ENCODE measurements at places on chromosomes 6 and 20.

DNA sequence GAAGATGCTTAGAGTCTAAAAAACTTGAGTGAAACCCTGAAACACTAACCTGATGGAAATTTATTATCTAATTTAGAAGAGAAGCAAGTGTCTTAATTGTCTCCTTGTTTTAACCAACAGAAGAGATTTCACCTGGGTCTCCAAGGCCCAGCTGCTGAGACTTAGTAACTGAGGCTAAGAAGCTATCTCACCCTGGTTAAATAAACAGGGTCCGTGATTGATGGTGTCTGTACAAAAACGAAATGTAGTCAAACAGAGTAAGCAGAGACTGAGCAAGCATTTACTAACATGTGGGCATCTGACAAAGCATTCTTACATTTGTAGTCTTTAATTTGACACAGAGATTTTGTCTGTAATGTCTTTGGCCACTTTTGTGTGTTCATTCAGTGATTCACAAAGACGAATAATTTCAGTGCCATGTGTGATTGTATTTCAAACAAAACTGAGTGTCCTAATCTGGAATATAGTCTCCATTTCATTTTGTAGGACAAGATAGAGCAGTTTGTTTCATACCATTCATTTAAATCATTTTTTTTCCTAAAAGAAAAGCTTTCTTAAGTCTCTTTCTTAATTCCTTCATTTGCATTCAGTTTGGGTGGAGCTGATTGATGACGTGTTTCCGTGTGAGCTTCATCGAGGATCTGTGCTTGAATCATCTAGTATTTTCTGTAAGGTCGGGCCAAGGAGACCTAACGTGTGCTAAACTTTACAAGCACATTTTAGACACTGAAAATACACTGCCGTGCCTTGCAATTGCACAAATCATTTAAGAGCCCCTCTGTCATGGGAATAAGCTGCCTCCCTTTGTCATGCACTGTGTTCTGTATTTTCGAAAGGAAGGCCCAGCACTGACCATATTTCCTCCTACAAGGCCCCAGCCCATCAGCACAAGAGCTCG, 170.6 kb upstream of the QKI start:
- no peaks in the 10 kb centered on the region for H3K36me3 ChIP-seq
- H3K4me3 ChIP-seq = no peak overlapping the region
- no peaks in the 10 kb centered on the region for H3K27me3 ChIP-seq
- no peaks in the 10 kb centered on the region for H3K4me1 ChIP-seq
- H3K27ac ChIP-seq = no peak overlapping the region
- no peak for DNase-seq

GRCh38 chr6:138013959-138014358, 93.3 kb downstream of the PERP start:
- no peak overlapping the region for H3K4me3 ChIP-seq
- no peaks in the 10 kb centered on the region for H3K36me3 ChIP-seq
- DNase-seq = no peak
- no peak overlapping the region for H3K27ac ChIP-seq

GRCh38 chr6:98787435-98787834, 46.9 kb upstream of the POU3F2 start:
- H3K27me3 ChIP-seq = no peaks in the 10 kb centered on the region
- H3K36me3 ChIP-seq = no peaks in the 10 kb centered on the region
- H3K4me3 ChIP-seq = no peak overlapping the region
- no peaks in the 10 kb centered on the region for H3K4me1 ChIP-seq
- H3K27ac ChIP-seq = no peak overlapping the region

- H3K4me3 ChIP-seq = no peak overlapping the region
- H3K27ac ChIP-seq = no peak overlapping the region
- no peaks in the 10 kb centered on the region for H3K27me3 ChIP-seq
- no peaks in the 10 kb centered on the region for H3K4me1 ChIP-seq
- no peak for DNase-seq
- no peaks in the 10 kb centered on the region for H3K36me3 ChIP-seq
These were observed 614.5 kb upstream of the FLRT3 start for GRCh38 chr20:14951707-14952418.

- H3K27me3 ChIP-seq = no peaks in the 10 kb centered on the region
- H3K27ac ChIP-seq = no peak overlapping the region
- no peaks in the 10 kb centered on the region for H3K4me1 ChIP-seq
- H3K36me3 ChIP-seq = no peaks in the 10 kb centered on the region
These were observed 106.3 kb downstream of the RNF144B start for GRCh38 chr6:18493382-18493891.

- H3K27ac ChIP-seq = no peak overlapping the region
- H3K36me3 ChIP-seq = no peaks in the 10 kb centered on the region
- DNase-seq = no peak
- peaks cover 8% of the 10 kb centered on the region for H3K4me1 ChIP-seq
These were observed 30.8 kb downstream of the CD164 start for GRCh38 chr6:109351231-109352130.

GRCh38 chr6:21987501-21987957, 309.3 kb downstream of the PRL start:
- H3K27ac ChIP-seq = peak overlapping the region; percentile 33
- no peaks in the 10 kb centered on the region for H3K4me1 ChIP-seq
- no peaks in the 10 kb centered on the region for H3K36me3 ChIP-seq
- DNase-seq = peak; percentile 54

- no peak for DNase-seq
- H3K36me3 ChIP-seq = no peaks in the 10 kb centered on the region
- H3K4me1 ChIP-seq = no peaks in the 10 kb centered on the region
- H3K27ac ChIP-seq = no peak overlapping the region
- no peak overlapping the region for H3K4me3 ChIP-seq
These were observed 1308.0 kb downstream of the EPHA7 start for GRCh38 chr6:92111386-92111785.

GRCh38 chr6:64507661-64508060, 872.1 kb downstream of the PHF3 start:
- H3K4me1 ChIP-seq = no peaks in the 10 kb centered on the region
- H3K27me3 ChIP-seq = no peaks in the 10 kb centered on the region
- H3K27ac ChIP-seq = no peak overlapping the region
- no peaks in the 10 kb centered on the region for H3K36me3 ChIP-seq

DNA sequence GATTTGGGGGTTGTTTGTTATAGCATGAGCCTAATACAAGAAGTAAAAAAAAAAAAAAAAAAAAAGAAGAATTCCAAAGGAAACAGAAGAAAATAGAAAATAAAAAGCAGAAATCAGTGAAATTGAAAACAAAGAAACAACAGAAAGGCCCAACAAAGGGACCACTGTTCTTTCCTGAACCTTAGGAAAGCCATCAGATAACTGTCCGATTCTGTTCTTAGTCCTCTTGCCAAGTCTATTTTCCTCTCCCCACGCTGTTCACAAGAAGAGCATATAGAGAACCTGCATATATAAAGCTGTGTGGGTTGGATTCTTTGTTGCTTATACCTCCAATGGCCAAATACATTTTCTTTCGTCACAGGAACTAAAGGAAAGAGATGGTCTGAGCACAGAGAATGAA, 38.0 kb upstream of the IPCEF1 start:
- no peak for DNase-seq
- no peaks in the 10 kb centered on the region for H3K4me1 ChIP-seq
- no peaks in the 10 kb centered on the region for H3K36me3 ChIP-seq
- no peak overlapping the region for H3K4me3 ChIP-seq
- H3K27me3 ChIP-seq = no peaks in the 10 kb centered on the region

DNA sequence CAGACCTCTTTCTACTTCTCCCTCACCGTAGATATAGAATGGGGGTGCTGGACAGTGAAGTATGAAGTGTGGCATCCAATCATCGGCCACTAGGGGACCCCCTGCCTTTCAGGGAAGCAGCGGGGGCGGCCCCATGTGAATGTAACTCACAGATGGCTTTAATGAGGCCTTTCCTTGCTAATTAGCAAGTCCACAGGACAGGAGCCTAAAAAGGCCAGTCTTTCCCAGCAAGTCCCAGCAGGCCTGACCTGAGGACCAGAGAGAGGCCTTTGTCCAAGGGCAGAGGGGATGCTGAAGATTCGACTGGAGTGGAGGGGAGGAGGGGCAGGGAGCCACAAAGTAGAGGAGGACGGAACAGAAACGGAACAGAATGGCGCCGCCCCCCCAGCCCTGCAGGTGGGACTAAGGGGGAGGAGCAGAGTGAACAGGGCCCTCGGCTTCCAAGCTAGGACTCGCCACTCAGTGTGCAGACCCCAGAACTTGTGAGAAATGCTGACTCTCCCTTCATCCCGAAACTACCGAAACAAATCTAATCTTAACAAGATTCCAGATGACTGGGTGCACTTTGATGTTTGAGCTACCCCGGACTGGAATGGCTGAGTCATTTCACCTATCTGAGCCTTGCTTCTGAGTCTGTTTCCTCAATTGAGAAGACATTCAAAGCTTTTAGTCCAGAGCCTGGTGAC, 5.8 kb downstream of the C6orf132 start:
- H3K36me3 ChIP-seq = no peaks in the 10 kb centered on the region
- no peak for DNase-seq
- H3K27me3 ChIP-seq = no peaks in the 10 kb centered on the region
- H3K4me1 ChIP-seq = no peaks in the 10 kb centered on the region

- peak within 1 kb of the TSS; percentile 63 for H3K4me3 ChIP-seq
- H3K27me3 ChIP-seq = no peaks in the 10 kb centered on the region
- H3K36me3 ChIP-seq = no peaks in the 10 kb centered on the region
- H3K4me1 ChIP-seq = peaks cover 2% of the 10 kb centered on the region
These were observed at the start of gene NHLRC1 for GRCh38 chr6:18122128-18123093. Gene NHLRC1, minus strand, starts transcription at chr6:18122677. Its CDS starts 71 bp downstream, at chr6:18122606.

DNA sequence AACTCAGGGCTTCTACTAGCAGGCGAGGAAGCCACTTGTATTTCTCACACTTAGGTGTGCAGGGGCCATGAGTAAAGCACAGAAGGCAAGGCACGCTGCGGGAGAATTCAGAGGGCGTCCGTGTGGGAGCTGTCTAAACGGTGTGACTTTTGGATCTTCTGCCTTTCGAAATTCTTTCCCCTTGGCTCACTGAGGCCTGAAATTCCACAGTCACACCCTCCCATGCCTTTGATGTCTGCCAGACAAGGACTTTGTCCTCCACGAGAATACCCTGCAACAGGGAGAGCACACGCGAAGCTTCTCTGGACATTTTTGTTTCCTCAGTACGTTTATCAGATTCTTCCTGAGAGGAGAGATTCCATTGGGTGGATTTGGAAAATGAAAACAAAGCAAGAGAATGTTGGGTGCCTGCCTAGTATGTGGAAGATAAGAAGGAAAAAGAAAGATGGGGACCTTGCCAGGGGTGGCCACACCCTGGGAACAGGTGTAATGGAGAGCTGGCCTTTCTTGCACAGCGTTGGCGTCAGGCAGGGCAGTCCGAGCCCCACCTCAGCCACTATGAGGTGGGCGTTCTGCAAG, 235.7 kb downstream of the MYLK4 start:
- no peak overlapping the region for H3K27ac ChIP-seq
- no peaks in the 10 kb centered on the region for H3K36me3 ChIP-seq
- no peak overlapping the region for H3K4me3 ChIP-seq
- no peaks in the 10 kb centered on the region for H3K27me3 ChIP-seq
- H3K4me1 ChIP-seq = no peaks in the 10 kb centered on the region

- H3K4me1 ChIP-seq = no peaks in the 10 kb centered on the region
- no peak for DNase-seq
- no peak overlapping the region for H3K4me3 ChIP-seq
- no peaks in the 10 kb centered on the region for H3K36me3 ChIP-seq
These were observed 185.7 kb upstream of the FLRT3 start for GRCh38 chr20:14523090-14523489.

- no peaks in the 10 kb centered on the region for H3K27me3 ChIP-seq
- no peaks in the 10 kb centered on the region for H3K36me3 ChIP-seq
- peaks cover 6% of the 10 kb centered on the region for H3K4me1 ChIP-seq
- no peak overlapping the region for H3K4me3 ChIP-seq
These were observed 93.7 kb downstream of the ZFAND3 start for GRCh38 chr6:37913210-37913609.

- no peaks in the 10 kb centered on the region for H3K27me3 ChIP-seq
- H3K4me3 ChIP-seq = no peak overlapping the region
- no peak for DNase-seq
- no peaks in the 10 kb centered on the region for H3K36me3 ChIP-seq
- no peaks in the 10 kb centered on the region for H3K4me1 ChIP-seq
These were observed 20.9 kb downstream of the RAB44 start for GRCh38 chr6:36718560-36718959.

DNA sequence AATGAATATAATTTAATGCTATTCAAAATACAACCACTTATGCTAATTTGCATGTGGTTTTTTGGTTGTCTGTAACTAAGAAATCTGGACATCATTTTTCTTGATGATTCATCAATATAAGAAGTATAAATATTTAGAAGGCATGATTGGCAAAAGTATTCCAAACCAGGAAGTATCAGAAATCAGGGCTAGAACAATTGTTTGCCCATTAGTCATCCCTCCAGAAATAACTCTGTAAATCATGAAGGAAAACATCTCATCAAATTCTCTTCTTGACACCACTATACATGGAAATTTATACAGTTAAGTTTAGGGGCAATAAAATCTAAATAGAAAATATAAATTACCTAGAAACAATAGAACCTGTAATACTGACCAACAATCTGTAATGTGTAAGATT, 554.7 kb upstream of the HS3ST5 start:
- no peak overlapping the region for H3K27ac ChIP-seq
- DNase-seq = no peak
- no peaks in the 10 kb centered on the region for H3K27me3 ChIP-seq
- H3K4me1 ChIP-seq = no peaks in the 10 kb centered on the region

GRCh38 chr20:60052322-60052721, 94.1 kb downstream of the CDH26 start:
- no peak overlapping the region for H3K4me3 ChIP-seq
- H3K27ac ChIP-seq = no peak overlapping the region
- H3K4me1 ChIP-seq = no peaks in the 10 kb centered on the region
- no peak for DNase-seq

GRCh38 chr6:124968401-124968800, 6.2 kb downstream of the RNF217 start:
- DNase-seq = no peak
- H3K4me1 ChIP-seq = no peaks in the 10 kb centered on the region
- no peak overlapping the region for H3K27ac ChIP-seq
- no peaks in the 10 kb centered on the region for H3K27me3 ChIP-seq
- H3K36me3 ChIP-seq = no peaks in the 10 kb centered on the region

DNA sequence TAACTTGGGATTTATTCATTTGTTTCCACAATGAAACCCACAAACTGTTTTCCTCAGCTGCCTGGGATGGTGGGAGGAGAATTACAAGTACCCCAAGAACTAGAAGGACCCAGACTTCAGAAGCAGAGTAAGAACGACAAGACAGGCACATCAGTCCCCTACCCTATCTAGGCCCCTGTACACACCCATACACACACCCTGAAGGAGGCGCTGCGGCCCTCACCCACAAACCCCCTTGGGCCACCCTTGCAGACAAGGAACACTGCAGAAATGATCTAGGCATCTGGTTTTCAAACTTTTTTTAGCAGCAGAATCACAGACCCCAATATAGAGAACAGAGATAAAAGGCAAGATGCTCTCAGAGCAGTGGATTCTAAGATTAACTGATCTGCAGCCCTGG, 55.0 kb downstream of the TRERF1 start:
- DNase-seq = no peak
- no peaks in the 10 kb centered on the region for H3K36me3 ChIP-seq
- no peak overlapping the region for H3K4me3 ChIP-seq
- H3K27ac ChIP-seq = no peak overlapping the region

GRCh38 chr6:134420614-134421181, 102.8 kb upstream of the SGK1 start:
- H3K27me3 ChIP-seq = no peaks in the 10 kb centered on the region
- H3K4me1 ChIP-seq = no peaks in the 10 kb centered on the region
- H3K27ac ChIP-seq = no peak overlapping the region
- no peaks in the 10 kb centered on the region for H3K36me3 ChIP-seq
- no peak for DNase-seq
